CD4-positive, alpha-beta T cell treated with Interferon alpha-2 for 1 hour (primary cell): ENCODE measurements at places on chromosomes 5 and 9.
A peak's percentile ranks its signal among the peaks of the same experiment; 100 is the strongest.

DNA sequence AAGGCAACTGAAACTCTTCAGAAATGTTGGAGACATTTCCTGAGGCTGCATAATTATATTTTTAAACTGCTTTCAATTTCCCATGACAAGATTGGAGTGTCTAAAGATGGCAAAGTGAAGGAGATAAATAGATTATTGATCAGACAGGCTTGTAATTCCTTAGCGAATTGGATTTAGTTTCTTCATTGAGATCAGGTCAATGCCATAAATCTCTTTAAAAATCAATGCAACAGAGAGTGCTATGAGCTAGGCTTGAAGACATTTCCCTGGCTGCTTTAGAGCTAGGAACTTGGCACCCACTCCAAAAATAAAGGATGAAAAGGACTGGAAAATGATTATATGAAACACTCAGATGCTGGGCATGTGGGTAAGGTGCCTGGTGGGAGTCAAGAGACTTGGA is 828.4 kb downstream of the TLR4 start:
- DNase-seq: no peak

GRCh38 chr5:175477440-175477839 is 920 bp upstream of the SFXN1 start:
- DNase-seq: no peak

GRCh38 chr9:21936161-21936560 is 58.0 kb downstream of the CDKN2A start:
- DNase-seq: no peak

GRCh38 chr5:175422058-175422457 is 21.9 kb downstream of the DRD1 start:
- DNase-seq: no peak

- peak; percentile 50 for DNase-seq
These were observed 74.3 kb upstream of the PTGER4 start for GRCh38 chr5:40605295-40605958.

GRCh38 chr9:89617978-89618377 is 13.2 kb downstream of the GADD45G start:
- DNase-seq: no peak
